Hindlimb muscle (tissue), 1 donor: ENCODE measurements at places on chromosomes 6 and 20. TPM values are rescaled to one million over a fixed set of nuclear protein-coding genes. Genes with fewer than 3 reads are reported as not detected.

DNA sequence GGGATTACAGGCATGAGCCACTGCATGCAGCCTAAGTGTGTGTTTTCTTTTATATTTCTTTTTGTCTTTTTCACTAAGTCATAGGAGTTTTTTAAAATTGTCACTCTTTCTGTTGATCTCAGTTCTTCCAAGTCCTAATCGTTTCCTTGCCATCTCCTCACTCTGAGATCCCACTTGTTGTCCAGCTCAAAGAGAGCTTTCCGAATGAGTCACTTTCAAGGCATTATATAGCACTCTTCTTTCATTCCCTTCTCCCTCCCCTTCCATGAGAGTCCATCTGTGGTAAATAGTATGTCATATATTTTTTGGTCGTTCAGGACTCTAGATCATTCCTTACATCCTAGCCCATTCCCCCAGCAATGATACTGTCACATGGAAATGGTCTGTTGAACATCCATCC is 4.3 kb downstream of the VAPB start:
- no peak for DNase-seq

AAR2 gene
- 25.9 TPM for polyA plus RNA-seq

- no peak for DNase-seq
Measured at GRCh38 chr6:132698608-132699007, 15.2 kb downstream of the VNN1 start.

- no peak for DNase-seq
Measured at GRCh38 chr6:24537771-24538385, 43.1 kb downstream of the ALDH5A1 start.

DNA sequence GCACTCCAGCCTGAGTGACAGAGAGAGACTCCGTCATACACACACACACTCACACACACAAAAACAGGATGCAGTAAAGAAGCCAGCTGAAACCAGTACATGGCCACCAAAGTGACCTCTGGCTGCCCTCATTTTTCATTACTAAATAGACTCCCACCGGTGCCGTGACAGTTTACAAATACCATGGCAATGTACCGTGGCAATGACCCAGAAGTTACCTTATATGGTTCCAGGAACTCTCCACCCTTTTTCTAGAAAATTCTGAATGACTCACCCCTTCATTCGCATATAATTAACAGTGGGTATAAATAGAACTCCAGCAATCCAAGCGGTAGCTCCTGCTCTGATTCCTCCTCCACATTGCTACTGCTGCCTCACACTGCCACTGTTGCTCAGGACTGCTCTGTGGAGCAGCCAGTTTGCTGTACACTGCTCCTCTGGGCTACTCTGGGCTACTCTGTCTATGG is 57.7 kb downstream of the SNX5 start:
- DNase-seq: peak; percentile 75

GPANK1 gene
- 17.1 TPM for polyA plus RNA-seq

BCAS4 gene
- 4.0 TPM for polyA plus RNA-seq

TFAP2C gene
- polyA plus RNA-seq: 0.31 TPM

USP49 gene
- polyA plus RNA-seq: 6.9 TPM

GRCh38 chr6:122028933-122029522 is 370.4 kb upstream of the HSF2 start:
- DNase-seq: no peak

DNA sequence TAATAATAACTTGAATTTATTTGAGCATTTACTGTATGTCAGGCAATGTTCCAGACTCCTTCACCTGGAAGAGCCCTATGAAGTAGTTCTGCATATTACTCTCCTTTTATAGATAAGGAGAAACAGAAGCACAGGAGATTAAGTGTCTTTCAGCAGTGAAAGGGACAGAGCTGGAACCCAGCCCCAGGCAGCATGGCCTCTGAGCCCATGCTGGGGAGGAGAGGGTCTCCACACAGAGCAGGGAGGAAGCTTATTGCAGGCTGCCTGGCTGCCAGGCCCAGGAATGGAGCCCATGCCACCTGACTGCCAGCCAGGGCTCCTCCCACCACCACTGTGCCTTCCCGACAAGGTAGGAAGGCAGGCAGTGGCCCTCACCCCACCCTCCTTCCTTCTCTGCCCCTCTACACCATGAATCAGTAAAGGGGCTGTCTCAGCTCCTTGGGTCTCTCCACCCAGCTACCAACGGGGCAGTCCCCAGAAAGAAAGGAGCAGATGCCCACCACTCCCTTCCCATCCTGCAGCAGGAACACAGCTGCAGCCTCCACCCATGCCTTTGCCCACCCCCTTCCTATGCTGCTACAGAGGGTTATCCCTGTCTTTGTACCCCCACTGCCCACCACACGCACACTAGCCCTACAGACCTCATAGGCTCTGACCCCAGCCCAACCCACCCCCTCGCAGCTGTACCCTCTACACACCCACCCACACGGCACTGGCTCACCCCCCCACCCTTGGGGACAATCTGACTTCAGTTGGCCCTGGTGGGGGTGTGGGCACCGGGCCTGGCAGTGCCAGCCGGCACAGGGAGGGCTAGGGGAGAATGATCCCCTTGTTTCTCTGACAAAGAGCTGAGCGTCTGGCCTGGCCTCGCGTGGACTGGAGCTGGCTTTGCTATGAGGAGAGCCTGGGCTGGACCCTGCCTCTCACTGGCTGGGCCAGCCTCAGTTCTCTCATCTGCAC is 41.8 kb downstream of the TFEB start:
- no peak for DNase-seq

DNA sequence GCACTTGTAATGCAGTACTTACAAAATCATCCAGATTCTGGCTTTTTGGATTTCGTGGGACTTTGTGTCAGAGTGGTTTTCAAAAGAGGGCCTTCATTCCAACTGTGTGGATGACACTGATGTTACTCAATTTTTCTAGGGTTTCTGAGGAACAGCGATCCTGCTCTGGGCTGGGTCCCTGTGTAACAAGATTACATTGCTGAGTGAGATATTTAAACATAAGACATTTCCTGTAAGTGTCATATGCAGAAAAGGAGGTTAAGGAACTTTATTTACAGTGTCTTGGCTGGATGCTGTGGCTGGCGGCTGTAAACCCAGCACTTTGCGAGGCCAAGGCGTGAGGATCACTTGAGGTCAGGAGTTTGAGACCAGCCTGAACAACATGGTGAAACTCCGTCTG is 6.7 kb downstream of the ZFAND3 start:
- DNase-seq: no peak

DNA sequence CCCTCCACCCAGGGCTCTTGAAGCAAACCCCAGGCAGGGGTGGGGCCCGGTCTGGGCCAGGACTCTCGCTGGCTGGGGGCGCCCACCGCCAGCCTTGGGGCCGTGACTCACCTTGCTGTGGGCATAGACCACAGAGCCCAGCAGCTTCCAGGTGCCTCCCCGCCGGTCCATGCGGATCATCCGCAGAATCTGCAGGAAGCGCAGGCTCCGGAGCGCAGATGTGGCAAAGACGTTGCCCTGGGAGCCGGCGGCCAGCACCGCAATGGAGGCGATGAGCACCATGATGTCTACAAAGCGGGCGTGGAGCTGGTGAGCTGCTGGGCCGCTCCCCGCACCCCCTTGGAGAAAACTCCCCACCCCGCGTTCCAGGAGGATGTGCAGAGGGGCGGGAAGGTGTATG is 27.9 kb downstream of the KCNQ2 start:
- no peak for DNase-seq

DNA sequence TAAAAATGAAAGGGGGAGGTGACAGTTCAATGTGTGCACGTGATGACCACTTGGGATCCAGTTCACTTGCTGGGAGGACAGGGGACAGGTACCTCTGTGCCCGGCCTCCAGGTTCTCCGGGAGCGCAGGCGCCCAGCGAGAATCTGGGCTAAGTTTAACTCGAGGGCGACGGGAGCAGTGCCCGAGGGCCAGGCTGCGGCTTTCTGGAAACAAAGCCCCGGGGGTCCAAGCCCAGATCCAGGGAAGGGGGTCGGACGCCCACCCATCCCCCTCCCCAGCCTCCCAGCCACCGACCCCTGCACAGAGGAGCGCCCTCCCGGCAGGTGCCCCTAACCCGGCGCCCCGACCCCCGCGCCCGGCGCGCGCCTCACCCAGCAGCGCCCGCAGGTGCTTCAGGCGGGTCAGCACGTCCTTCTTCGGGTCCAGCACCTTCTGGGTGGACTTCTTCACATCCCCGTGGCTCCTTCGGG is 405 bp downstream of the RALGAPA2 start:
- DNase-seq: peak; percentile 8

DNA sequence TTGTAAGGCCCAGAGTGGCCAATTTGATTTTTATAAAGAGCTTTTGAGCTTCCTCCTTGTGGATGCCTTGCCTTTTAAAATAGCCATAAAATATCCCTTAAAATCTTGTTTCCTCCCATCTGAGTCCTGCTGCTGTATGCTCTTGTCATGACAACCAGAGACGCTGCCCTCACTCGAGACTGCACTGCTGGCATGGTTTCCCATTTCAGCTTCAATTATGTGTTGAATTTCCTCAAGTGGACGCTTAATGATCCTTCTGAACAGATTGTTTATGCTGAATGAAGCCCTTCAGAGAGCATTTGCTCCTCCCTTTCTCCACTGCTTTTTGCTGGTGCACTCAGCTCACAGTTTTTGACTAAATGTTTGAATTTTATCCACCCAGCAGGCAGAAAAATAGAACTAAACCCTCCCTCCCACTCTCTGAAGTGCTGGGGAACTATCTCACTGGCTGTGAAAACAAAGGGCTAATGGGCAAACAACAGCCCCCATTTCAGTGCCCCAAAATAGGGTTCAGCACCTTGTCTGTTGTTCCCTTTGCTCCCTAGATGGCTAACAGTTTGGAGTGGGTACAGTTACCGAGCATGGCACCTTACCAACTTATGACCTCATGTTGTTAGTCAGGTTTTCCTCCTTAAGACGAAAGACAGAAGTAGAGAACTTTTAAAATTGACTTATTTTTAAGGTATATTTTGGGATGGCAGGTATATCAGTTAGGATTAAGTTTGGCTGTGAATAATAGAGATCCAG is 45.5 kb upstream of the RNF8 start:
- DNase-seq: peak; percentile 48

GRCh38 chr6:35728683-35729678 is 7.9 kb upstream of the ARMC12 start:
- no peak for DNase-seq

HM13 gene
- polyA plus RNA-seq: 84.3 TPM

DNA sequence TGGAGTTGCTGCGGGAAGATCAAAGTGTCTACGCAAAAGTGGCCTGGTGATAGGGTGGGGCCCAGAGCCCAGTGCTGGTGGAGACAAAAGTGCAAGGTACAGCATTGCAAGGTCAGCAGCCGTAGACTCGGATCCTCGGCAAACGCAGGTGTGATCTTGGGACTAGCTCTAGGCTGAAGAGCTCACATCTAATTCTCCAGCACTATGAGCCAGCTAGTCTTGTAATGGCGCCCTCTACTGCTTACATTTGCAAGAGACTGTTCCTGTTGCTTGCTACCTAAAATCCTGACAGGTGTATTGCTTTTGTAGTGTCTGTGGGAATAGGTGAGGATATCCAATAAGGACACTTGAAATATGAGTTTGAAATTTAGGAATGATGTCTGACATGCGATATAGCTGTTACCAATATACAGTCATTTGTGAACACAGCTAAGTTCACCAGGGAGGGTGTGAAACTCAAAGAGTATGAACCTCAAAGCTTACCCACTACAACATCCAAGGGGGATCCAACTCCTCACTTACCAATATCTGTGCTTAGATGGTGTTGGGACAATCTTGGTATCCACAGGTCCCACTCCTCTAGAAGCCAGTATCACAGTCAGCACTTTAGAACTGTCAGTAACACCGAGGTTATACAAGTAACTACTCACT is 58.4 kb downstream of the PDE7B start:
- no peak for DNase-seq

DNA sequence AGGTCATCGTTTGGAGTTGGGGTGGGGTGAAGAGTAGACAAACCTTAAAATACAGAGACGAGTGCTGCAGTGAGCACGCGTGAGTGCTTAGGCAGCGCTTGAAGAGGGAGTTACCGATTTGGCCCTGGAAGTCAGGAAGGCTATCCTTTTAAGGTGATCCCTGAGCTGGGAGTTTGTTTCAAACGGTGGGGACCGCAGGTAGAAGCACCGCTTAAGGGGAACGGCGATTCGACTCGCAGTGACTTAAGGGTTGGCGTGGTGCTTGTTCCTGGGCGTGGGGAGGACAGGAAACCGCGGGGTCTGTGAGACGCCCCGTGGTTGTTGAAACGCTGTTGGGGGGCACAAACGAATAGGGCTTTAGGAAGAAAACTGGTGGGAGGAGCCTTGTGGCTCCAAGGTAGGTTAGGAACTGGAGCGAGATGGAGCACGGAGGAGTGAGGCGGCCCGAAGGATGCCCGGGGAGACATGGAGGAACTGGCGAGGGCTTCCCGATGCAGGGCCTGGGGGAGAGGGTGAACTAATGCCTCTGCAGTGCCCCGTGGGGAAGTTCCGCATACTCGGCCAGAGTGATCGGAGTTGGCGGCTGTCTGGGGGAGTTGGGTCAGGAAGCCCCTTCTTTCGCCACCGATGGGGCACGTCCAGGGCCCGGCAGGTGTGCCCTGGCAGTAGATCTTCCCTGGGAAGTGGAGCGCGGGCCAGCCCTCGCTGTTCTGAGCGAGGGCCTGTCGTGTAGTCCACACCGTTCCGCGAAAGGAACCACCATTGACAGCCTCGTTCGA is 1.3 kb upstream of the CDYL start:
- DNase-seq: peak; percentile 22

DNA sequence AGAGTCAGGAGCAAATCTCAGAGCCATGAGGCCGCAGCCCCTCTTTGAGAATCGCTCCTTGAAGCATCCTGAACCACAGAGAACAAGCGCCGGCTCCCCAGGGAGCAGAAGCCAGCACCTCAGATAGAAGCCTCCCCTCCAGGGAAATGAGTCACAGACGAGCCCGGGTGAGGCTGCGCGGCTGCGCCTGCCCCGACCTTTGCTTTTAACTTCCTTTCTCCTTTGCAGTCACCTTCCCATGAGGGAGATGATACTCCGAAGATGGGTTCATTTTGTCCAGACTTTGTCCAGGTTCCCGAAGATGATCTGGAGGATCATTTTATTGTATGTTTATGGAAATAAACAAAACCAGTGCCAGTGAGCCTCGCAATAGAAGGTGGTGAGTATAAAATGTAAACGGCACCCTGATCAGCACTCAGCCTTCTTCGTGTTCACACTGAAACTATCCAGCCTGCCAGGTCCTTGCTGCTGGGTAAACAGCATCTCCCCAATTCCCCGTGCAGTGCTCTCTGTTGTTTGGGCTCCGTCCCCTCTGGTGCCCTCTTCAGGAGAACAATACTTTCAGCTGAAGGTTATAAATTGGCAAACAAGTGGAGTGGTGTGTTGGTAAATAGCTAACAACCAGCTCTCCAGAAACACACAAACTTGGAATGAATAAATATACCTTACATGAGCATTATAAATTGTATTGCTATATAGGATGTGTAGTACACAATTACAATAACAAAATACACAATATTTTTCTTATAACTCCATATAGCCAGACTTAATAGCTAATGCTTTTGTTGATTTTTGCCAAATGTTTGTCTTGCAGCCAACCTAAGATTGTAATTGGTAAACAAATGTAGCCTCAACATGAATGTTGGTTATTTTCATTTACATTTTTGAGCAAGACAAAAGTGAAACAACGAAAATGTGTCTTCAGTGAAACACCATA is 41.4 kb upstream of the TMEM181 start:
- peak; percentile 49 for DNase-seq

- no peak for DNase-seq
Measured at GRCh38 chr6:87553159-87553765, 36.5 kb downstream of the RARS2 start.

ANKRD66 gene
- polyA plus RNA-seq: 0.61 TPM
